T-helper 17 cell (primary cell): ENCODE measurements at places on chromosomes 5 and 9. TPM values are rescaled to one million over a fixed set of nuclear protein-coding genes. Genes with fewer than 3 reads are reported as not detected.

ARHGEF37 gene
- 0.25 TPM for total RNA-seq

GRCh38 chr5:65926893-65927292 is 518 bp downstream of the ERBIN start:
- H3K27me3 ChIP-seq, result no peaks in the 10 kb centered on the region
- DNase-seq, result no peak
- H3K36me3 ChIP-seq, result no peaks in the 10 kb centered on the region
- peak overlapping the region; percentile 98 for H3K4me3 ChIP-seq
- peak overlapping the region; percentile 96 for H3K27ac ChIP-seq

FBN2 gene
- total RNA-seq, result 0.16 TPM

GRCh38 chr5:152349683-152350526 is 55.2 kb downstream of the NMUR2 start:
- no peak overlapping the region for H3K4me3 ChIP-seq
- peaks cover 28% of the 10 kb centered on the region for H3K27me3 ChIP-seq
- DNase-seq, result peak; percentile 21
- H3K36me3 ChIP-seq, result peaks cover 3% of the 10 kb centered on the region

DNA sequence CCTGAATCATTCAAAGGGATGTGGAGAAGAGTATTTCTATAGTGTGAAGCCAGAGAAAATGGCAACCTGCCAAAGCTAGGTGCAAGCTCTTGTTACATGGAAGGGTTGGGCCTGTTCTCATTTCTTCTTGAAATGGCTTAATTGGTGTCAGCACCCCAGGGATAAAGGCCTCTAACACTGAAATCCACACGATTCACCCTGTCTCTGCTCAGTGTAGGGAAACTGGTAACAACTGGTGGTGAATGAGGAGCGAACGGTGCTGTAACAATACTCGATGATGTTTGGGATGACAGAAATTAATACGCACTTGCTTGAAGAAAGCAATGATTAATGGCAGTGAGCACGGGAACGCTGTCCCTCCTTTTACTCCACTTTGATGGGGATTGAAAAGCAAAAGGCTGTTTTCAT is 16.2 kb downstream of the PBX3 start:
- H3K36me3 ChIP-seq, result no peaks in the 10 kb centered on the region
- no peak for DNase-seq
- no peaks in the 10 kb centered on the region for H3K27me3 ChIP-seq
- H3K27ac ChIP-seq, result no peak overlapping the region
- no peaks in the 10 kb centered on the region for H3K4me1 ChIP-seq
- H3K4me3 ChIP-seq, result no peak overlapping the region

PRDM12 gene
- not detected for total RNA-seq

DNA sequence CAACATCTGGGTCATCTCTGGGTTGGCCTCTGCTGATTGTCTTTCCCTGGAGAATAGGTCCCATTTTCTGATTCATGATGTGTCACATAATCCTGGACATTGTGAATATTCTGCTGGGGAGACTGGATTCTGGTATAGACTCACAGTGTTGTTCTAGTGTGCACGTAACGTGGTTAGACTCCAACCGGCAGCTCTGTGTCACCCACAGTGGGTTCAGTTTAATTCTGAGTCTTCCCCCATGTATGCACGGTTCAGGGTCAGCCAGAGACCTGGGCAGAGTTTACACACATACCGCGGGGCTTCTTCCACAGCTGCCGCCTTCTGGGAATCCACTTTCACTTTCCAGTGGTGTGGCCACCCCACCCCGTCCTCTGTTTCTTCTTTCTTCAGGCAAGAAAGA is 38.0 kb upstream of the LRRC14B start:
- H3K27ac ChIP-seq, result no peak overlapping the region
- no peak for DNase-seq
- H3K27me3 ChIP-seq, result peaks cover 25% of the 10 kb centered on the region
- H3K4me3 ChIP-seq, result no peak overlapping the region

DNA sequence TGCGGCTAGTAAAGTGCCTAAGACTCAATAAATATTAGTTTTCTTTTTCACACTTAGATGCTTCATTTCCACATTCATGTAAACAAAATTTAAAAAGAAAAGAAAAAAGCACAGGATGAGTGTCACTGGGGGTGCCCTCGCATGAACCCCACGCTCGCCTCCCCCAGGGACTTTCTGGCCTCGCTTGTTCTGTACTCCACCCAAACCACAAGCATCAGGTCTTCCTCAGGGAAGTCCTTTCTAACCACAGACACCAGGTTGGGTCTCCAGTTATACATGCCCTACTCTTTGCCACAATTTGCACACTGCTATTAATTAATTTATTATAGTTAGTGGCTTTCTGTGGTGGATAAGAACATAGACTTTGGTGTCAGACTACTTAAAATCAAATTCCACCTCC is 92.4 kb downstream of the RORB start:
- H3K4me1 ChIP-seq, result no peaks in the 10 kb centered on the region
- peaks cover 7% of the 10 kb centered on the region for H3K27me3 ChIP-seq
- no peak overlapping the region for H3K27ac ChIP-seq
- no peaks in the 10 kb centered on the region for H3K36me3 ChIP-seq
- H3K4me3 ChIP-seq, result no peak overlapping the region
- DNase-seq, result no peak

SLC25A48 gene
- total RNA-seq, result not detected

GRCh38 chr9:2271426-2271825 is 256.3 kb downstream of the SMARCA2 start:
- DNase-seq, result no peak
- H3K36me3 ChIP-seq, result peaks cover 2% of the 10 kb centered on the region
- peaks cover 35% of the 10 kb centered on the region for H3K27me3 ChIP-seq
- no peak overlapping the region for H3K4me3 ChIP-seq

- no peak overlapping the region for H3K4me3 ChIP-seq
- no peak for DNase-seq
- H3K4me1 ChIP-seq, result no peaks in the 10 kb centered on the region
Measured at GRCh38 chr5:171813813-171814490, 28.3 kb downstream of the SMIM23 start.

GRCh38 chr9:74920944-74921626 is 31.6 kb downstream of the C9orf40 start:
- H3K36me3 ChIP-seq, result no peaks in the 10 kb centered on the region
- peaks cover 6% of the 10 kb centered on the region for H3K4me1 ChIP-seq

GRCh38 chr5:99379187-99379586 is 450.4 kb upstream of the CHD1 start:
- no peaks in the 10 kb centered on the region for H3K4me1 ChIP-seq
- no peaks in the 10 kb centered on the region for H3K36me3 ChIP-seq
- H3K27me3 ChIP-seq, result no peaks in the 10 kb centered on the region
- H3K27ac ChIP-seq, result no peak overlapping the region
- H3K4me3 ChIP-seq, result no peak overlapping the region

DNA sequence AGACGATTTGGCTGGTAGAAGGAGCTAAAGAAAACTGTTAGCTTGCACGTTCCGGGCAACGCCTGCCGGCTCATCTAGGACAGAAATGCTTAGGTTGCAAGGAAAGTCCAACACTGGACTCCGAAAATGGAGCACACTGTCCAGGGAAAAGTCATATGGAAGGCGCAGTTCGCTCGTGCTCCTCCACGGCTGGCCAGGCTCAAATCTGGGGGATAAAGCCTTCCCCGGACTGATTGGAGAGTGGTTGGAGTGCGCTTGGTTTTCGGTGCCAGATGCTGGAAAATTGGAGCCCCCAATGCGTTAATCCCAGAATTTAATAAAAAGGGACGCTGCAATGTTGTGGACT is 955 bp downstream of the CDH6 start:
- peaks cover 4% of the 10 kb centered on the region for H3K36me3 ChIP-seq
- H3K4me1 ChIP-seq, result peaks cover 5% of the 10 kb centered on the region
- DNase-seq, result no peak

GRCh38 chr9:15501179-15501578 is 9.6 kb downstream of the PSIP1 start:
- peak overlapping the region; percentile 74 for H3K27ac ChIP-seq
- H3K27me3 ChIP-seq, result no peaks in the 10 kb centered on the region
- DNase-seq, result no peak
- H3K36me3 ChIP-seq, result peaks cover 4% of the 10 kb centered on the region
- H3K4me1 ChIP-seq, result peaks cover 29% of the 10 kb centered on the region

- H3K36me3 ChIP-seq, result no peaks in the 10 kb centered on the region
- no peak overlapping the region for H3K4me3 ChIP-seq
- H3K27ac ChIP-seq, result no peak overlapping the region
- no peak for DNase-seq
- H3K4me1 ChIP-seq, result no peaks in the 10 kb centered on the region
Measured at GRCh38 chr9:136597141-136597885, 51.5 kb upstream of the NOTCH1 start.

GRCh38 chr9:83012168-83012921 is 50.6 kb downstream of the RASEF start:
- H3K27me3 ChIP-seq, result no peaks in the 10 kb centered on the region
- H3K27ac ChIP-seq, result no peak overlapping the region
- H3K4me3 ChIP-seq, result no peak overlapping the region
- no peak for DNase-seq
- no peaks in the 10 kb centered on the region for H3K36me3 ChIP-seq
- H3K4me1 ChIP-seq, result no peaks in the 10 kb centered on the region

TMEM171 gene
- 0.50 TPM for total RNA-seq

- H3K27me3 ChIP-seq, result no peaks in the 10 kb centered on the region
- no peak for DNase-seq
- peak overlapping the region; percentile 66 for H3K4me3 ChIP-seq
- peaks cover 3% of the 10 kb centered on the region for H3K36me3 ChIP-seq
- H3K27ac ChIP-seq, result peak overlapping the region; percentile 32
- peaks cover 10% of the 10 kb centered on the region for H3K4me1 ChIP-seq
Measured at GRCh38 chr5:156913719-156914370, 49.2 kb downstream of the TIMD4 start.

PNPLA7 gene
- 7.3 TPM for total RNA-seq

LHX3 gene
- 0.10 TPM for total RNA-seq

TXNDC8 gene
- total RNA-seq, result not detected

- H3K27me3 ChIP-seq, result no peaks in the 10 kb centered on the region
- no peaks in the 10 kb centered on the region for H3K4me1 ChIP-seq
- H3K4me3 ChIP-seq, result no peak overlapping the region
- DNase-seq, result no peak
Measured at GRCh38 chr9:81489046-81489445, 200.3 kb downstream of the TLE1 start.

DNA sequence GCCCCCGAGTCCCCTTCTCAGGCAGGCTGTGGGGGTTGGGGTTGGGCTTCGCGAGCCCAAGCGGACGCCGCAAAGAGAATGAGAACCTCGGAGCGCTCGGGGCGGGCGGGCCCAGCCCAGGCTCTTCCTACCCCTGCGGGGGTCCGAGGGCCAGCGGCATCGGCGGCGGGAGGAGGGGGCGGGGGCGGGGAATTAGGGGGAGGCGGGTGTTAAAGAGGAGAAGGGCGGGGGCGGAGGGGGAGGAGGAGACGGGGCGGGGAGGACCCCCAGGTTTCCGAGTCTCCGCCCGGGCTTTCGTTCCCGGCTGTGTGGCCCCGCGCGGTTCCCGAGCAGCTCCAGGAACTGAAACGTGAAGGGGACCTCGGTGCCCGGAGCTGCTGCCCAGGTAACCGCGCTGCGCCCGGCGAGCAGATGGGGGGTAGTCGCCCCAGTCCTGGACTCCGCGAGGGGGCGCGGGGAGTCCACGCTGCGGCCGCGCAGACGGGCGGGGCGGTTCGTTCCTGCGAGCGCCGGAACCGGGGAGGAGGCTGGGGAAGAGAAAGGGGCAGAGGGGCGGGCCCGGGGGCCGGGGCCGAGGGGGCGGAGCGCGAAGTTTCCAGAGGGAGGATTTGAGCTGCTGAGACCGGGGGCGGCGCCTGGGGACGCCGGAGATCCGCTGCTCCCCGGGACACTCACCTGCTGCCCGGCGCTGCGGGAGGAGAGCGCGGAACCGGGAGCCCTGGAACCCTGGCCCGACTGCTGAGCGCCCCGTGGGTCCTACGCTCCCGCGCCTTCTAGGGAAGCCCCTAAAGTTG is 38.4 kb upstream of the PLEKHG4B start:
- no peaks in the 10 kb centered on the region for H3K4me1 ChIP-seq
- peaks cover 23% of the 10 kb centered on the region for H3K27me3 ChIP-seq

VCAN gene
- 34.2 TPM for total RNA-seq

DNA sequence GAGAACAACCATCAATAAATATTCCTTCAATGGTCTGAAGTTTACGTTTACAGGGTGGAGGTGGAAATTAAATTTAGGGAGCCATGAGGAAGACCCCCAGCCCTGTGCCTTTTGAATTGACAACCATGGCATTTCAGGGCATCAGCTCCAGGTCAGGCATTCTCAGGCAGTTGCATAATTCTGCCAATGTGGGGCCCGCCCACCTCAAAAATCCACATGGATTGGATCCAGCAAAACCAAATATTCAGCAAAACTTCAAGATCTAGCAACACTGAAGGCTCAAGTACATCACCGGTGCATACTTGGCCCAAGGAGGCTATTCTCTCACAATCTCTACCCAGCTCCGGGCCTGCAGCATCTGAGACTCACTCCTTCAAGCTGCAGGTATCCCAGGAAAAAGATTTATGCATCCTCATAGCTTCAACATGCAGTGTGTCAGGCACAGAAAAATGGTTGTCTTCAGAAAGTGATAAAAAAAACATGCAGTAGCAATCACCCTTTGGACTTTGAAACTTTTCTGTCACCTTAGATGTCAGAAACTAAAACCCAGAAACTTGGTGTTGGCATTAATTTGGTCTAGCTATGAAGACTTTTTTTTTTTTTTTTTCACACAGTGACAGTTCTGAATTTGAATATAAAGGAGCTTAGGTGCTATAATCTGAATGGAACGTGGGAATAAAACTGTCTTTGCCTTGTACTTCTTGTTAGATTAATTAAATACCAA is 21.4 kb upstream of the ANXA2R start:
- no peaks in the 10 kb centered on the region for H3K27me3 ChIP-seq
- H3K4me3 ChIP-seq, result no peak overlapping the region
- peaks cover 2% of the 10 kb centered on the region for H3K36me3 ChIP-seq
- DNase-seq, result no peak
- H3K4me1 ChIP-seq, result peaks cover 11% of the 10 kb centered on the region

CWC27 gene
- total RNA-seq, result 17.4 TPM

- no peaks in the 10 kb centered on the region for H3K27me3 ChIP-seq
- no peak overlapping the region for H3K27ac ChIP-seq
- no peak overlapping the region for H3K4me3 ChIP-seq
- peaks cover 10% of the 10 kb centered on the region for H3K4me1 ChIP-seq
- no peak for DNase-seq
- H3K36me3 ChIP-seq, result no peaks in the 10 kb centered on the region
Measured at GRCh38 chr9:95094002-95094401, 223.5 kb downstream of the FANCC start.

GRCh38 chr9:89080193-89080592 is 88.9 kb downstream of the S1PR3 start:
- H3K27ac ChIP-seq, result no peak overlapping the region
- H3K27me3 ChIP-seq, result peaks cover 60% of the 10 kb centered on the region
- H3K4me3 ChIP-seq, result no peak overlapping the region

CLK4 gene
- total RNA-seq, result 84.1 TPM

- H3K27ac ChIP-seq, result no peak overlapping the region
- H3K4me1 ChIP-seq, result no peaks in the 10 kb centered on the region
- H3K4me3 ChIP-seq, result no peak overlapping the region
- H3K27me3 ChIP-seq, result no peaks in the 10 kb centered on the region
- no peak for DNase-seq
- peaks cover 8% of the 10 kb centered on the region for H3K36me3 ChIP-seq
Measured at GRCh38 chr9:4714266-4715016, 26.6 kb downstream of the AK3 start.

DNA sequence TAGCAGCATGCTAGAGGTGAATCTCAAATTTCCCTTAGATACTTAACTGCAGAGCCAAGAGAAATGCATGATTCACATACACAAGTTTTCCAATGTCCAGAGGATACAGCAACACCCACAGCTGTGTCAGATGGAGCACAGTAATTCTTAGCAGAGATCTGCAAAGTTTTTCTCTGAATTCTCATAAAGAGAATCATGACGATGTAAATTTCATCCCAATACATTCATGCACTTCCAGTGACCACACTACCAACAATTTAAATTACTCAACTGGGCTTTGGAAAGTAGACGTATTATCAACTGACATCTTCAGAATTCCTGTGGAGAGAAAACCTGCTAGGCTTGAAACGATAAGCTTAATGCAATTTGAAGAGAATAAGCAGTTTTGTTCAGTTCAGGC is 378.8 kb upstream of the TLE4 start:
- no peaks in the 10 kb centered on the region for H3K27me3 ChIP-seq
- no peak overlapping the region for H3K27ac ChIP-seq
- H3K4me1 ChIP-seq, result no peaks in the 10 kb centered on the region
- no peak overlapping the region for H3K4me3 ChIP-seq
- H3K36me3 ChIP-seq, result no peaks in the 10 kb centered on the region
